ENCODE measurements at places on chromosomes 3 and 15. TPM values are rescaled to one million over a fixed set of nuclear protein-coding genes. Genes with fewer than 3 reads are reported as not detected.

Gene DPPA4
- total RNA-seq: not detected

Gene RARB
- total RNA-seq: 8.7 TPM

Gene FEZF2
- not detected for total RNA-seq

Gene ECE2
- not detected for total RNA-seq

Gene SLC12A1
- not detected for total RNA-seq

DNA sequence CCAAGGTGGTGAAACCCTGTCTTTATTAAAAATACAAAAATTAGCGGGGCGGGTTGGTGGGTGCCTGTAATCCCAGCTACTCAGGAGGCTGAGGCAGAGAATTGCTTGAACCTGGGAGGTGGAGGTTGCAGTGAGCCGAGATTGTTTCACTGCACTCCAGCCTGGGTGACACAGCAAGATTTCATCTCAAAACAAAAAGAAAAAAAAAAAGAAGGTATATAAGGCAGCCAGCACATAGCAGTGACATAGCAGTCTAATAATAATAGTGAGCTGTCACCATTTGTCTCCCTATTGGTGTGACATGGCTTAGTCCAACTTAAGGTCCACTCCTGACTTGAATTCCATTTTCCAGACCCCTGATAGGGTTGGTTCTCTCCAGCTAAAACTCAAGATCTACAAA lies 8.8 kb upstream of the LACTB start:
- no peak for DNase-seq

- DNase-seq: no peak
Observed at GRCh38 chr3:157294491-157294890, 134.5 kb upstream of the CCNL1 start.

- DNase-seq: no peak
Observed at GRCh38 chr3:11050666-11051323, 58.2 kb downstream of the SLC6A1 start.

GRCh38 chr3:122025296-122025695 lies 3.2 kb upstream of the ILDR1 start:
- DNase-seq: no peak

DNA sequence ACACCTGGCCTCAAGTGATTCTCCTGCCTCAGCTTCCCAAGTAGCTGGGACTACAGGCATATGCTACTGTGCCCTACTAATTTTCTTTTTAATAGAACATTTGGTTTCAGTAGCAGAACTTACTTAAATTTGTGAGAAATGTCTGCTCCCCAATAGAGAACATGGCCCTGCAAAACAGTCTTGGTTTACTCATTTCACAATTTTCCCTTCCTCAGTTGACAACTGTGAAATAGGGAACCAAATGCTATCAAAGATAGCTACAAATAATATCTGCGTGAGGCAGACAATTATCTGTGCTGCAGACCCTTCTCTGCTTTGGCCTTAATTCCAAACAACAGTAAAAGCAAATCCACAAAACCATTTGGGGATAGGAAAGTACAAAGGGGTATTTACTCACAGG lies 22.6 kb downstream of the METTL6 start:
- no peak for DNase-seq

DNA sequence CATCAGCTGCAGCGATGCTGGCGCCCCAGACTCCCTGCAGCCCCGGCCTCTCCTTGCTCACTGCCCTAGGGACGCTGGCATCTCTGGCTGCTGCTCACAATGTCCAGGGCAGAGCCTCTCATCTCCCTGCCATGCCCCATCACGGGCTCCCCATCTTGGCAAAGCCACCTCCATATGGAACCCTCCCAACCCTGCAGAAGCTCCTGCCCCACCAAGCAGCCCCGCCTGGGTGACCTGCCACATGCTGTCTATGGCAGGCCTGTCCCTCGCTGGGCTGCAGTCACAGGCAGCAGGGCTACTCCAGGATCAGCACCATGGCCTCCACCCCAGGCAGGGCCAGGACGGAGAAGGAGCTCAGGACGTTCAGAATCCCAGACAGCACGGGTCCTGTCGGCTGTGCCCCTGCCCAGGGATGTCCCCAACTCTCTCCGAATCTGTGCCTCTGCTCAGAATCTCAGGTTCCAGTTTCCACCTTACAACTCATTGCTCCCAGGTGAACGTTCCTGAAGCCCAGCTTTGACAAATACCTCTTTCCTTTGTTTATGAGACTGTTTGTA lies 58.4 kb downstream of the PLXNA1 start:
- no peak for DNase-seq

DNA sequence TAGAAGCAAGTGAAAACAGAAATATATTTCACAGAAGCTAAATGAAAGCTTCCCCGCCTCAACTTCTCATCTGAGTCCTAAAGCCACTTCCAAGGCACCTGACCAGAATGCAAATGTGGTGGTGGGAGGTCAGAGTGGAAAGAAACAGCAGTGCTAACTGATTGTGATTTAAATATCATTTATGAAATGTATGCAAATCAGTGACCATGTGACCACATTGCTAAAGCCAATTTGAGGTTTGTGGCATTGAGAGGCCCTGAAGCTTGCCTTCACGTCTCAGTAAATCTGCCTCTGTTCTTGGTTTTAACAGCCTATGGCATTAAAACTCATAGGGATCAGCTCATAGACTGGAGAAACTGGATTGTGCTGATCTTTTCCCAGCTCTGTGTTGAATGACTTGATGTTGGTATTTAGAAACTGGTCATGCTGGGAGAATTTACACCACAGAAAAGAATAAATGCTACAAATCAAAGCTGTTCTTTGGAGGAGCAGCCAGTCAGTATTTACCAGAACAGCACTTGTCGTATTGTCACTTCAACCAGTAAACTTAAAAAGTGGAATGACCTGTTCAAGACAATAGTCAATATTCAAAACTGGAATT lies 481.4 kb upstream of the ALCAM start:
- DNase-seq: no peak

GRCh38 chr3:116281313-116282143 lies 163.8 kb downstream of the LSAMP start:
- DNase-seq: no peak

DNA sequence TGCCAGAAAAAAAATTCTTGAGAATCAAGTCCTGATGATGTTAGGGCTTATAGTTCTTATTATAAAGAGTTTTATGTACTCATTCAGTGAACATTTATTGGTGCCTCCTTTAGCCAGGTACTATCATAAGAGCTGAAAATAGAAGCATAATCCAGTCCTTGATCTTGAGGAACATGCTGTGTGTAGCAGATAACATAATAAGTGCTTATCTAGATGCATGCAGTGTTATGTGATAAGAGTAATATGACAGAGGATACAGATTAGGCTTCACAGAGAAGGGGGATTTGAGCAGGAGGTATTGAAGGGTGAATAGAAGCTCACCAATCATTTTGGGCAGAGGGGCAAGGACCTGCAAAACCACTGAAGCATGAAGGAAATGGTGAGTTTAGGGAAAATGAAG lies 1.1 kb downstream of the CCR2 start:
- DNase-seq: no peak

DNA sequence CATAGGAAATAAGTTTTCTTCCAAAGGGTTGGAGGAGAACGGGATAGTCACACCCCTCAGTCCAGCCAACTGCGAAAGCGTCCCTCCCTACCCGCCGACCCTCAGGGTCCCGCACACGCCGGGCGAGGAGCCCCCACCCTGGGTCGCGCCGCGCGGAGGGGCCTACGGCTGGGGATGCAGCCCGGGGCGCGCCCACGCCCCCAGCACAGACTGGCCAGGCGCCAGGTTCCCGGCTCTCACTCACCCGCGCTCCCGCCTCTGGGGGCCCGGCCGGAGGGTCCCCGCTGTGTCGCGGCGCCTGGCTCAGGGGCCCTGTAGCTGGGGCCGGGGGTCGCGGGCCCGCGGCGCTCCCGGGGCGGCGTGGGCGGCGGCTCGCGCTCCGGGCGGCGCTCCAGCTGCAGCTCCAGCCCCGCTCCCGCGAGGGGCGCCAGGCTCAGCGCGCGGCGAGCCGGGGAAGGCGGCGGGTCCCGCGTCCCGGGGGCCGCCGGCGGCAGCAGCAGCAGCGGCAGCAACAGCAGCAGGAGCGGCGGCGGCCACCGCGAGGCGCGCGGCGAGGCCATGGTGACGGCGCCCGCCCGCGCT lies 375 bp downstream of the HEG1 start:
- no peak for DNase-seq

- DNase-seq: no peak
Observed at GRCh38 chr15:99709243-99709986, 23.8 kb downstream of the LYSMD4 start.

DNA sequence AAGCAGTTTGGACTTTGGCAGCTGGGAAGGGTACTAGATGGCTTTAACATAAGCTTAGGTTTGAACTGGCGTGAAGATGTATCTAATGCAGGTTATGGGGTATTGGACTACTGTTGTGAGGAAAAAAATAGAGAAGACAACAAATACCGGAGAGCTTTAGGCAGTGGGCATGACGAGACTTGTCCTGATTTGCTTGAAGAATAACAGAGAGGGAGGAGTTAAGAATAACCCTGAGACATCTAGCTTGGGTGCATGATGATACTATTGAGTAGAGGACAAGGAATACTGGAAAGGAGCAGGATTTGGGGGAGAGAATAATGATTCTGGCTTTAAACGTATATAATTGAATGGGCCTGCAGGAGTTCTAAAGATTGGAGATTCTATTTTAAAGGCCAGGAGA lies 249.5 kb upstream of the AZI2 start:
- no peak for DNase-seq

- no peak for DNase-seq
Observed at GRCh38 chr3:108564564-108564963, 24.7 kb downstream of the CIP2A start.

DNA sequence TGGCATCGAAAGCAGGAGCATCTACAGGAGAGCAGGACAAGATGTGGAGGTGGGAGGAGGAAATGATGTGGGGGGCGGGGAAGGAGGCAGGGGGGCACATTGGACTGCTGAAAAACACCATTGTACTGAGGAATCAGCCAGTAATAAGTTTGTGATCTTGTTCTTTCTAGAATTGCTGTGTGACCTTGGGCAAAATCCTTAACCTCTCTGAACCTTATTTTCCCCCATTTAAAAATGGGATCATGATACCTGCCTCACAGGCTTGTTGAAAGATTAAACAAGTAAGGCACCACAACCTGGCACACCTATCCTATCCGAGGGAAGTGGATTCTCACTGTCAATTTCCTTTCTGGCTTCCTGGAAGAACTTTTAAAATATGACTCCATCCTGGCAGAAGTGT lies 56.9 kb upstream of the ARRDC4 start:
- DNase-seq: no peak

GRCh38 chr3:172522871-172523818 lies at the start of gene TNFSF10:
Gene TNFSF10 (minus strand): TSS chr3:172523430. CDS start chr3:172523384, 46 bp downstream.
- DNase-seq: peak; percentile 81

GRCh38 chr3:181761906-181762305 lies 50.2 kb downstream of the SOX2 start:
- DNase-seq: no peak
